ENCODE measurements at places on chromosomes 7 and 10. TPM values are rescaled to one million over a fixed set of nuclear protein-coding genes. Genes with fewer than 3 reads are reported as not detected.

The KCNH2 gene
- not detected for total RNA-seq

The DPCD gene
- total RNA-seq: 33.9 TPM

The RADIL gene
- 2.3 TPM for total RNA-seq

The FGL2 gene
- 0.16 TPM for total RNA-seq

The LBX1 gene
- total RNA-seq: not detected

The MMD2 gene
- not detected for total RNA-seq

The CCL26 gene
- 1.3 TPM for total RNA-seq

The ITPRID1 gene
- not detected for total RNA-seq

The C10orf67 gene
- total RNA-seq: 0.16 TPM

The RSPH10B2 gene
- under 0.01 TPM for total RNA-seq

The LIPA gene
- total RNA-seq: 94.3 TPM

Data from hair follicle dermal papilla cell (primary cell).